ENCODE measurements at places on chromosomes 12 and 14.

- H3K27ac ChIP-seq, result peak overlapping the region; percentile 64
- peak overlapping the region; percentile 2 for H3K4me3 ChIP-seq
- DNase-seq, result no peak
- H3K36me3 ChIP-seq, result peaks cover 8% of the 10 kb centered on the region
- no peaks in the 10 kb centered on the region for H3K27me3 ChIP-seq
Measured at GRCh38 chr14:75976826-75977581, 4.8 kb downstream of the TGFB3 start.

DNA sequence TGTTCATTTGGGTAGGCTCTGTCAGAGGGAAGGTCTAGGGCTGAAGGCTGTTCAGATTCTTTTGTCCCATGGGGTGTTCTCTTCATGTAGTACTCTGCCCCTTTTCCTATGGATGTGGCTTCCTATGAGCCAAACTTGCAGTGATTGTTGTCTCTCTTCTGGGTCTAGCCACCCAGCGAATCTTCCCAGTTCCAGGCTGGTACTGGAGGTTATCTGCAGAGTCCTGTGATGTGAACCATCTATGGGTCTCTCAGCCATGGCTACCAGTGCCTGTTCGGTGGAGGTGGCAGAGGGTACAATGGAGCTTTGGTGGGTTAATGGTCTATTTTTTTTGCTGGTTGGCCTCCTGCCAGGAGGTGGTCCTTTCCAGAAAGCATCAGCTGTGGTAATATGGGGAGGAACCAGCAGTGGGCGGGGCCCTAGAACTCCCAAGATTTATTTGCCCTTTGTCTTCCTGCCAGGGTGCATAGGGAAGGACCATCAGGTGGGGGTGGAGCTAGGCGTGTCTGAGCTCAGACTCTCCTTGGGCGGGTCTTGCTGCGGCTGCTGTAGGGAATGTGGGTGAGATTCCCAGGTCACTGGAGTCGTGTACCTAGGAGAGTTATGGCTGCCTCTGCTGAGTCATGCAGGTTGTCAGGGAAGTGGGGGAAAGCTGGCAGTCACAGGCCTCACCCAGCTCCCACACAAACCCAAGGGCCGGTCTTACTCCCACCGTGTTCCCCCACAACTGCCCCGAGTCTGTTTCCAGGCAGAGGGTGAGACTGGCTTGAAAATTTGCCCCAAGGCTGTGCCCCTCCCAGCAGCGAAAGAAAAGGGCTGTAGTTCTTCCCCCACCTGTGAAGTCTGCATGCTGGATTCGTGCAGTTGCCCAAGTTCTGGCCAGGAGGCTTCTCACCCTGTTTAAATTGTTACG lies 17.5 kb downstream of the MTRFR start:
- DNase-seq, result no peak
- H3K36me3 ChIP-seq, result peaks cover 49% of the 10 kb centered on the region
- peak overlapping the region; percentile 18 for H3K4me3 ChIP-seq
- H3K4me1 ChIP-seq, result peaks cover 19% of the 10 kb centered on the region
- H3K27me3 ChIP-seq, result no peaks in the 10 kb centered on the region

DNA sequence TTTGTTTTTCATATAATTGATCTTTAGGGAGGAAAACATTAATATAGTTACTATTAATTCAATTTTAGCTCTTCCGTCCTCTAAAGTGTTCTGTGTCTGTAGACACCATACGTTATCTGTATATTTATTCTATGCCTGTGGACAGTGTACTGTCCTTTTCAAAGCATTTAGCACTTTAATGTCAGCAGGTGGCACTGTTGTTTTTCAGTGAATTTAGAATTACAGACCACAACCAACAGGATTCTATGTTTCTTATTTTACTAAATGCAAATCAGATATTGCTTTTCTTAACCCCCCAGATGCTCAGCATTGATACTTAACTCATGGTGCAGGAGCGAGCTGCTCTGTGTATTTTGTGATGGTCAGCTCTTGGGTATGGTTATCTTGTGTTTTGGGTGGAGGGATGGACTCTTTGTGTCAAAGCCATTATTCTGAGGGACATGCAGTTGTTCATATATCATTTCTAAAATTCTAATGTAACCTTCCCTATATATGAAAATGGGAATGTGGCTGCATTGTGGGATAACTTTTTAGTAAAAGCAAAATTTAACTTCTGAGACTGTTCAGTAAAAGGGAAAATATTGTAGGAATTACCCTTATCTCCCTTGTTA lies 65.2 kb downstream of the PAPOLA start:
- H3K4me1 ChIP-seq, result peaks cover 16% of the 10 kb centered on the region
- no peaks in the 10 kb centered on the region for H3K27me3 ChIP-seq
- no peak overlapping the region for H3K27ac ChIP-seq
- H3K36me3 ChIP-seq, result peaks cover 20% of the 10 kb centered on the region
- DNase-seq, result no peak
- H3K4me3 ChIP-seq, result no peak overlapping the region

DNA sequence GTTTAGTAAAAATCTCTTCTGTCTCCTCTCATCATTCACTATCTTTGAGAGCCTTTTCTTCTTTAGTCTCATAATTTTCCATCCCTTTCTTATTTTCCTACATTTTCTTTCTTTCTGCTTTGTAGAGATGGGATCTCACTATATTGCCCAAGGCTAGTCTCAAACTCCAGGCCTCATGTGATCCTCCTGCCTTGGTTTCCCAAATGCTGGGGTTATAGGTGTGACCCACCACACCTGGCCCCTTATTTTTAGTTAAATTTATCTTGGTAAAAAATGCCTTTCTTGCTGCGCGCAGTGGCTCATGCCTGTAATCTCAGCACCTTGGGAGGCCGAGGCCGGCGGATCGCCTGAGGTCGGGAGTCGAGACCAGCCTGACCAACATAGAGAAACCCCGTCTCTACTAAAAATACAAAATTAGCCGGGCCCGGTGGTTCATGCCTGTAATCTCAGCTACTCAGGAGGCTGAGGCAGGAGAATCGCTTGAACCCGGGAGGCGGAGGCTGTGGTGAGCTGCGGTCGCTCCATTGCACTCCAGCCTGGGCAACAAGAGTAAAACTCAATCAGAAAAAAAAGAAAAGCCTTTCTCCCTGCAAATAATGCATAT lies 996 bp downstream of the SLC2A3 start:
- DNase-seq, result no peak
- no peak overlapping the region for H3K4me3 ChIP-seq
- no peaks in the 10 kb centered on the region for H3K27me3 ChIP-seq
- H3K36me3 ChIP-seq, result peaks cover 13% of the 10 kb centered on the region
- H3K4me1 ChIP-seq, result peaks cover 20% of the 10 kb centered on the region

GRCh38 chr14:86057018-86057667 lies 527.2 kb downstream of the FLRT2 start:
- no peaks in the 10 kb centered on the region for H3K36me3 ChIP-seq
- H3K4me1 ChIP-seq, result no peaks in the 10 kb centered on the region

- H3K4me1 ChIP-seq, result peaks cover 65% of the 10 kb centered on the region
- H3K4me3 ChIP-seq, result no peak overlapping the region
- no peak for DNase-seq
- peak overlapping the region; percentile 17 for H3K27ac ChIP-seq
- no peaks in the 10 kb centered on the region for H3K27me3 ChIP-seq
Measured at GRCh38 chr14:95311752-95312151, 8.0 kb downstream of the CLMN start.

- no peaks in the 10 kb centered on the region for H3K36me3 ChIP-seq
- H3K4me3 ChIP-seq, result no peak overlapping the region
Measured at GRCh38 chr12:131134523-131135310, 181.0 kb downstream of the ADGRD1 start.

DNA sequence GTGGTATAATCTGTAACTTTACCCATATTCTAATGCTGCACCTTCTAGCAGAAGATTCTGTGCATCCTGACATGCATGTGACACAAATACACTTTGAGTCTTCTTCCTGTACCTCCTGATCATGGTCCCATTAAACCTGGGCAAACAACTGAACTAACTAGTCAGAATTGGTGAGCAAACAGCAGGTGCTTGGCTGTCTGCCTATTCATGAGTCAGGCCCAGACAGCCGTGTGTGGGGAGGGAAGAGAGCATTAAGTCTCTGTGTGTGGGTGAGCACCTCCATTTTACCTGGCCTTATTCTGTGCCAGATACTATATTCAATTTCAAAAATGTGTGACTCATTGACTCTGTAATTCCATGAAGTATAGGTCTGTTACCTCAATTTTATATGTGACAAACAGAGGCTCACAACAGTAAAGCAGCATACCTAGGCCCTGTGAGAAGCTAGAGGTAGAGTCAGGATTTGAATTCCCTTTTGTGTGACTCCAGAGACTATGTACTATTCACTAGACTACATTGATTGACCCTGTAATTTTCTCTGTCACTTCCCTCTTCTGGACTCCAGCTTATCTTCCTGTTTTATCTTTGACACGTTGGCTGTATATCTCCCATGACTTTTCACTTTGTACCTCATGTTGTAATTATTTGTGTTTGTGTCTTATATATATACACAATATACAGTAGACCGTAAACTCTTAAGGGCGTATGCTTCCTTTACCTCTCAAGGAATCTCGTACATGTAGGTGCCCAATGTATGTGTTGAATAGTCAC lies 32.2 kb downstream of the SUSD6 start:
- no peak for DNase-seq
- peaks cover 16% of the 10 kb centered on the region for H3K4me1 ChIP-seq
- peak overlapping the region; percentile 29 for H3K27ac ChIP-seq
